ENCODE measurements at places on chromosomes 16 and 17.

DNA sequence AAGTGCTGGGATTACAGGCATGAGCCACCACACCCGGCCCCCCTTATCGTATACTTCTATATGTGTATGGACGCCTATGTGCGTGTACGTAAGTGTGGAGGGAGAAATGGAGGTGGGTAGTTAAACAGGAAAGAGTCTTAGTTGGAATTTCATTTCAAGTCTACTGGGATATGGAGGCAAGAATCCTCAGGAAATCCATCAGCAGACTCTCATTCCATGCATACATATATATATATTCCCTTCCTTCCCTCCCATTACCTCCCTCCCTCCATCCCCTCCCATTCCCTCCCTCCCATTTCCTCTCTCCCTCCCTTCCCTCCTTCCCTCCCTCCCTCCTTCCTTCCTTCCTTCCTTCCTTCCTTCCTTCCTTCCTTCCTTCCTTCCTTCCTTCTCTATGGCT lies 391.7 kb upstream of the RBFOX1 start:
- DNase-seq = no peak

DNA sequence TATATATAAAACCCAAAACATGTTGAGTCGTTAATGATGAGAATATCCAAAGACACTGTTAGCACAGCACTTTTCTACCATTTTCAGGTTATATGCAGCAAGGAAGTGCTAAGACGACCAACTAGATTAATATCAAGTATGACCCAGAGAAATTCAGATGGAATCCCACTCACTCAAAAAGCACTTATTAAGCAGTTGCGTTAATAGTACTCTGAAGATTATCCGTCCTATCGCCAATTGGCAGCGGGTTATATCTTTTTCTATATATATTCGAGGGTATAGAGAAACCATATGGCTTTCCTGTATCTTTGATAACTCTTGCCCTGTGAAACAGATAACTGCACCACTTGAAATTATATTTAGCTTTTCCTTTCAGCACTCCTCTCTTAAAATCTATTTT lies 1.1 kb downstream of the CRLF3 start:
- no peak for DNase-seq

DNA sequence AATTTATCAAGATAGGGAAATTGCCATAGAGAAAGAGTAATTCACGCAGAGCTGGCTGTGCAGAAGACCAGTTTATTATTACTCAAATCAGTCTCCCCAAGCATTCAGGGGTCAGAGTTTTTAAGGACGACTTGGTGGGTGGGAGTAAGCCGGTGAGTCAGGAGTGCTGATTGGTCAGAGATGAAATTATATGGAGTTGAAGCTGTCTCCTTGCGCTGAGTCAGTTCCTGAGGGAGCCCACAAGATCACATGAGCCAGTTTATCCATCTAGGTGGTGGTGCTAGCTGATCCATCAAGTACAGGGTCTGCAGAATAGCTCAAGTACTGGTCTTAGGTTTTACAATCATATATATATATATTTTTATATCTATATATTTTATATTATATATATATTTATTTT lies 6.0 kb upstream of the AQP8 start:
- DNase-seq = no peak

DNA sequence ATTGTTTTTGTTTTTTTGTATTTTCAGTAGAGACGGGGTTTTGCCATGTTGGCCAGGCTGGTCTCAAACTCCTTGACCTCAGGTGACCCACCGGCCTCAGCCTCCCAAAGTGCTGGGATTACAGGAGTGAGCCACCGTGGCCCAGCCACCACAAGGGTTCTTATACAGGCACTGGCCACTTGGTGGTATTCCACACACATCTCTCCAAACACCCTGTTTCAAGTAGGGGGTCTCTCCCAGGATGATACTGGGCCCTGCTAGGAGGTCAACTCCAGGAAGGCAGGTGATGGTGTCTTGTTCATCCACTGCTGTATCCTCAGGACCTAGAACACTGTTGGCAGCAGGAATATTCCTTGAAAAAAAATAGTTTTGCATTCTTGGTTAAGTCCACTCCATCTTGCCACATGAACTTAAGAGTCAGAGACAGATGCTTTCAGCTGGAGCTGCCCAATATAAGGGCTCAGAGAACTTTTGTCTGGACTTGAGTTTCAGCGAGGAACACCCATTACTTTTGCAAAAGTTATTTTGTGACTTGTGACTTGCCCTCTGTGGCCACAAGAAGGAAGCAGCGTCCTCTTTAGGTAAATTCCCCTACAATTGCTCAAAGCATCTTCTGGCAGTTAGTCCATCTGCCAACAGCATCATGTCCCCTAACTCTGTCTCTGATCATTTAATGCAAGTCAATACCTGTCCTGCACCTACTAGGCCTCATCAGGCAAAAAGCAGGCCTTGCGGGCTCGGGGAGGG lies 7.4 kb upstream of the EEF2K start:
- no peak for DNase-seq

DNA sequence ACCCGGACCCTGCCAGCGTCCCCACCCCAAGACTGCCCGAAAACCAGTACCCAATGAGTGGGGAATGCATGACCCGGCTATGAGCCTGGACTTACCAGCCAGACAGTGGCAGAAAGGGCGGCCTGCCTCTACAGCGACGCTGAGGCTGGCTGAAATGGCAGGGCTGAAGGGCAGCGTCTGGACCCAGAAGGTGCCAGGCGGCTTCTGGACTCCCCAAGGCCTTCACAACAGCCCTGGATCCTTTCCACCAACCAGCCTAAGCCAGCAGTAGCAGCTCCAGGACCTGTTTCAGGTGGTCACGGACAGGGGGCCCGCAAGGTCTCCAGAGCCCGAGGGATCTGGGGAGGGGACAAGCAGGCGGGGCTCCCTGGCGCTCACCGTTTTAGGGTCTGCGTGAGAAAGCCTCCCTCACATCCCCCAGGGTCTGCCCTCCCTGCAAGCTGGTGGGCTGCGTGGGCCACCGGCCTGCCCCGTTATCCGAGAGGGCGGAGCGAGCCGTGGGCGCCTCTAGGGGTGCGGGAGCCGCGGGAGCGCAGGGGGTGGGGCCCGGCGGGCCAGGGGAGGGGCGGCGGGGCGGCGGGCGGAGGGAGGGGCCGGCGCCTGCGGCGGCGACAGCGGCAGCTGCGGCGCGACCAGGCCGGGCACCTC lies at the start of gene RIPOR1:
RIPOR1 (plus strand) TSS at position 608 of the 648 bp plus-strand sequence. CDS start 9,618 bp downstream, outside the sequence.
- DNase-seq = peak; percentile 75

GRCh38 chr16:88378836-88379693 lies 3.7 kb upstream of the ZNF469 start:
- no peak for DNase-seq

- no peak for DNase-seq
Observed at GRCh38 chr16:66551788-66552285, 539 bp upstream of the CKLF start.

GRCh38 chr17:71441098-71441497 lies 679.7 kb upstream of the SOX9 start:
- DNase-seq = no peak

DNA sequence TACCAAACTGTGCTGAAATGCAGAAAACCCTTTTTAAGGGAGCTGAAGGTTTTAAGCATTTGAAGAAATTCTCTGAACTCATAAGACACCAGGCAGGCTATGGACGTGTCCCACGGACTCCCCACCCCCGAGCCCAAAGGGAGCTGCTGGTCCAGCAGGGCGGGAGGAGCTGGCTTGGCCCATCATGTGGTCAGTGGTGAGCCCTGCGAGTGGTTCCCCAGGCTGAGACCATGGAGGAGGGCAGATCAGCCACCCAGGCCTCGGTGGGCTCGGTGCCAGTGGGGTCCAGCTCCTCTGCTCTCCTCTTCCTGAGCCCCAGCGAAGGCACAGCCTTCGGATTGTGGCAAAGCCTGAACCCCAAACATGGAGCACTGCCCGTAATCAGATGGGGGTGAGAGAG lies 27.0 kb downstream of the LGALS3BP start:
- DNase-seq = no peak

- DNase-seq = peak; percentile 8
Observed at GRCh38 chr16:81061871-81062608, 15.0 kb downstream of the C16orf46 start.

DNA sequence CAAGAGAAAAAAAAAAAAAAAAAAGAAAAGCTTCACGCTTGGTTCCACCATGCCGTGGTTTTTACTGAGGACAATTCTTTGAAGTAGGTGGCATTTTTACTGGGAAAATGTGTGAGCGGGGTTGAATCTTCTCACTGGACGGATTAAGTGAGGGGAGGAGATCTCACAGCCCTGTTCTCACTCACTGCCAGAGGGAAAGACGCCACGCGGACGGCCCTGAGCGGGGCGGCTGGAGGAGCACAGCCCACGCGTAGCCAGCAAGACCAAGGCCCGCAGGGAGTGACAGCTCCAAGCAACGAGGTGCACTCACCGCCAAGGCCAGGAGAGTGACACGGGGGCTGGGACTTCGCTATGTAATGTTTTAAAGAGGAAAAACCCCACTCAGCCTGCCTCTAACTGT lies 43.1 kb downstream of the MRM3 start:
- DNase-seq = no peak

DNA sequence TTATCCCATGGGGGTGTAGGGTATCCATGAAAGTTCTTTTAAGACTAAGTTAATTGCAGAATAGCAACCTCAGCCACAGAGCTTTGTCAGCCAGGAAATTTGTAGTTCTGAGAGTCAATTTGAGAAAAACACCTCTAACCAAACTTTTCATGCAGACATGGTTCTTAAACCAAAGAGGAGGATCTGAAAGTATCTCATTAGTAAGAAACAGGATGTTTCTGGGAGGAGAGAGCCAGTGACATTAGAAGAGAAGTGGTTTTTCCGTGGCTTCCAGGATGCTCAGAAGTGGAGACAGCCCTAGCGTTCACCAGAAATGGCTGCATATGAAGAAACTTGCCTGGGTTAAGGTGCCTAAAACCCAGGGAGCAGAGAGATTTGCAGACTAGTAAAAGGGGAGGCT lies 7.9 kb downstream of the GNAO1 start:
- DNase-seq = no peak

- DNase-seq = no peak
Observed at GRCh38 chr17:43114151-43114552, 11.0 kb downstream of the BRCA1 start.

DNA sequence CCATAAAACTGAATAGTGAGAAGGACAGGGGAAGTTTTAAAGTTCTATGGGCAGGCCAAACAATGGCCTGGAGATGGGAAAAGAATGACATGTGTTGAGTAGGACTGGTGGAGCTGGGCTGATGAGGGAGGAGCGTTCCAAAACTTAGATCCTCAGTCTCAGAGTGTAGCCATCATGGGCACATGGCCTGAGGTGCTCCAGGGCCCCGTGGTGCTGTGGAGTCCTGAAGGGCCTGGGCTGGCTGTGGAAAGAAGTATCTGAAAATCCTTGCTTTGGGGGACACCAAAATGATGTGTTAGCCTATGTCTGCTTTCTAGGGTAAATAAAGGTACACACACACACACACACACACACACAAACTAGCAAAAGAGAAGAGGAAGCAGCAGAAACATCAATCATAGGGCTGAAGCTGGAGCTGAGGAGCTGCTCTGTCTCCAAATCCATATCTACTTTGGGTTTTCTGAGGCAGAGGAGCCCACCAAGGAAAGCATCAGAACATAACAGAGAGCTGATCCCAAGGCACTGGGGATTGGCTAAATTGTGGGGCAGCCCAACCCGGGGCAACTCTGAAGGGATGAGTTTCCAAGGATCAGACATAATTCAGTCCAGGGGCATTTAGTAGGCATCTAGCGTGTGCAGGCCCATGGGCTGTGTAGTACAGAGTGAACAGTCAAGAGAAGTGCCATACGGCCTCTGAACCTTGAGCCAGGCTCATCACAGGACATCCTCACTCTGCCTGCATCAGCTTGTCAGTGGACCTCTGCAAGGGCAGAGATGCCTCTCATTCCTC lies 85.2 kb downstream of the C16orf78 start:
- DNase-seq = no peak

DNA sequence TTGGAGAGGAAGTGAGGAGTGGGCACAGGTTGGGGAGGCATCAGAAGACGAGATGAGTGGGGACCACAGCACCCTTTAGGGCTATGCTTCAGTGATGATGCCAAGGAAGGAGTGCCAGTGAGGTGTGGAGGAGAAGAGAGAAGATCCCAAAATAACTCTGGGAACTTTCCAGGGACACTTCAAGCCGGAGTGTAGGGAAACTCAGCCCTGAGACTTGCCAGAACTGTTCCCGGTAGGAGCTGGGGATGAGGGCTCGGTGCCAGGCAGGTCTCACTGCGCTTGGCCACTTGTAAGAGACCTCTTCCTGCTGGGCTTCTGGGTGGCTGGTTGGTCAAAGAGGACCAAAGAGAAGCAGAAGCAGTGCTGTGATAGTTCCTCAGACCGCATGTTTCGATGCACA lies 63.6 kb downstream of the SHISA6 start:
- no peak for DNase-seq

GRCh38 chr17:40095944-40096791 lies 4.2 kb downstream of the NR1D1 start:
- no peak for DNase-seq

DNA sequence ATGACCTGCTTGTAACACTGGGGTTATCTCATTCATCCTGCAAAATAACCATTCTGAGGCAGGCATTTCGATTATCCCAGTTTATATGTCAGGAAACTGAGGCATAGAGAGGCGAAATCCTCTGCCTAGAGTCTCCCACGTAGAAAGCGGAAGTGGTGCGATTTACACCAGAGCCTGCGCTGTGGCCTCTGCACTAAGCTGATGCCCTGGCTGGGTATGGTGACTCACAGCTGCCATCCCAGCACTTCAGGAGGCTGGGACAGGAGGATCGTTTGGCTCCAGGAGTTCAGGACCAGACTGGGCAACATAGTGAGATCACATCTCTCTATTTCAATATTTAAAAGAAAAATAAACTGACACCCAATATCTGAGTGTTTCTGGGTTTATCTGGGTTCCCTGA lies 59.3 kb upstream of the BCO1 start:
- no peak for DNase-seq

- peak; percentile 86 for DNase-seq
Observed at GRCh38 chr17:40345161-40345993, 19.2 kb downstream of the GJD3 start.

DNA sequence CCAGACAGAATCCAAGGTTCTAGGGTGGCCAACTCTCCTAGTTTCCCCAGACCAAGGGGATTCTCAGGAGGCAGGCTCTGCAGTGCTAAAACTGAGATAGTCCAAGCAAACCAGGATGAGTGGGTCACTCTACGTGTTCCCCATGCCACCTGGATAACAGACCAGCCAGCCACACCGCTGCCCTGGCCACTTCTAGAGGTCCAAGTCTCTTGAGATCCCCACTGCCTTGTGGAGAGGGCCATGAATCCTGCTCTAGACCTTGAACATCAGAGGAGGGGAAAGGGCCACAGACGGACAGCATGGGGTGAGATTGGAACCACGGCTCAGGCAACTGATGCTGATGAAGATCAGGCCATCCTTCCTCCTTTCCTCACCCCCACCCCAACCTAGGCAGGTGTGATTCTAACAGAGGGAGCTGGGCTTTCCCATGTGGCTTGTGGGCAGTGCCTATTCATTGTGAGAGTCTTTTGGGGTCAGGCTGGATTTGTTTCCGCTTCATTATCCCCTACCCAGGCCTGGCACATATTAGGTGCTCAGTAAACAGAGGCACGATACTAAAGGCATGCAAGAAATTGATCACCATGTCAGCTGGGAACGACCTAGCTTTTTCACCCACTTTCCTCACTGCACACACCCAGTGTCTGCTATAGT lies 16.8 kb upstream of the TVP23A start:
- DNase-seq = no peak

Measured in retina (tissue), 1 donor.